ENCODE measurements at places on chromosomes 4 and X.
A peak's percentile ranks its signal among the peaks of the same experiment; 100 is the strongest.

GRCh38 chr4:169668069-169668721, 47.8 kb downstream of the CLCN3 start:
- DNase-seq, result no peak

- DNase-seq, result no peak
Observed at GRCh38 chr4:77454858-77455257, 150.8 kb upstream of the CXCL13 start.

GRCh38 chrX:16444353-16444752, 205.6 kb upstream of the S100G start:
- DNase-seq, result no peak

GRCh38 chr4:77010841-77011354, 61.3 kb downstream of the SEPTIN11 start:
- DNase-seq, result no peak

DNA sequence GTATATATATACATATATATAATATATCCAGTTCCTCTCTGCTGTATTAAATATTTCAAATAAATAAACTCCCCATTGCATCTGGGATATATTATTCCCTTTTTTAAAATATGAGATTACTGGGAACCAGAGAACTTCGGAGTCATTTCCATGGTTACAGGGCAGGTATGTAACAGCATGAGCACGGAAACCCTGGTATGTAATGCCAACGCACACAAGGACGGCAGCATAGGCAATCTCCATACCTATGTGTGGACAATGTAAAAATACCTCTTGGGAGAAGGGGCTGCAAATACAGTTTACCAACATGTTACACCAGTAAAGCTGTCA, 62.8 kb downstream of the NUDT10 start:
- DNase-seq, result no peak

- peak; percentile 22 for DNase-seq
Observed at GRCh38 chr4:142846729-142847596, 862 bp upstream of the INPP4B start.

Data from GM13977 (cell line).